Uterus (tissue), 4 donors: ENCODE measurements at places on chromosomes 13 and 19. TPM values are rescaled to one million over a fixed set of nuclear protein-coding genes. Genes with fewer than 3 reads are reported as not detected.

CEACAM4 gene
- total RNA-seq: 0.26 TPM

CYP2A7 gene
- not detected for total RNA-seq

TEX29 gene
- not detected for total RNA-seq

ZNF429 gene
- total RNA-seq: 16.9 TPM

SIGLEC7 gene
- total RNA-seq: 0.14 TPM

SHANK1 gene
- total RNA-seq: not detected

LILRB3 gene
- not detected for total RNA-seq

RSPH6A gene
- 0.14 TPM for total RNA-seq

KIR3DL2 gene
- total RNA-seq: not detected

NEK5 gene
- total RNA-seq: 4.7 TPM

LYL1 gene
- 11.5 TPM for total RNA-seq

DIRAS1 gene
- 3.5 TPM for total RNA-seq

WDR87 gene
- not detected for total RNA-seq

GSX1 gene
- total RNA-seq: not detected
